Hematopoietic multipotent progenitor cell treated with erythropoietin and hydrocortisone succinate and interleukin-3 and kit ligand, for 17 days (in vitro differentiated cells): ENCODE measurements at places on chromosomes 1 and 21.
A peak's percentile ranks its signal among the peaks of the same experiment; 100 is the strongest.

DNA sequence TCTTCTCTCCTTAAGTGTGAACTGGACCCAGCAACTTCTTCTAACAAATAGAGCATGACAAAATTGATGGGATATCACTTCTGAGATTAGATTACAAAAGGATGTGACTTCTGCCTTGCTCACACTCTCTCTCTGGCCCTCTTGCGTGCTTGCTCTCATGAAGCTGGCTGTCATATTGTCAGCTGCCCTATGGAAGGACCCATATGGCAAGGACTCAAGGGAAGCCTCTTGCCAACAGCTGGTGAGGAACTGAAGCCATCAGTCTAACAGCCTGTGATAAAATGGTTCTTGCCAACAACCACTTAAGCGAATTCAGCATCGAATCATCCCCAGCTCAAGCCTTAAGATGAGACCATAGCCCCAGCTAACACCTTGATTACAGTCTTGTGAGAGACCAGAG lies 4.8 kb upstream of the TLR5 start:
- no peak for DNase-seq

GRCh38 chr21:29164323-29164942 lies 34.0 kb downstream of the MAP3K7CL start:
- DNase-seq, result peak; percentile 45

DNA sequence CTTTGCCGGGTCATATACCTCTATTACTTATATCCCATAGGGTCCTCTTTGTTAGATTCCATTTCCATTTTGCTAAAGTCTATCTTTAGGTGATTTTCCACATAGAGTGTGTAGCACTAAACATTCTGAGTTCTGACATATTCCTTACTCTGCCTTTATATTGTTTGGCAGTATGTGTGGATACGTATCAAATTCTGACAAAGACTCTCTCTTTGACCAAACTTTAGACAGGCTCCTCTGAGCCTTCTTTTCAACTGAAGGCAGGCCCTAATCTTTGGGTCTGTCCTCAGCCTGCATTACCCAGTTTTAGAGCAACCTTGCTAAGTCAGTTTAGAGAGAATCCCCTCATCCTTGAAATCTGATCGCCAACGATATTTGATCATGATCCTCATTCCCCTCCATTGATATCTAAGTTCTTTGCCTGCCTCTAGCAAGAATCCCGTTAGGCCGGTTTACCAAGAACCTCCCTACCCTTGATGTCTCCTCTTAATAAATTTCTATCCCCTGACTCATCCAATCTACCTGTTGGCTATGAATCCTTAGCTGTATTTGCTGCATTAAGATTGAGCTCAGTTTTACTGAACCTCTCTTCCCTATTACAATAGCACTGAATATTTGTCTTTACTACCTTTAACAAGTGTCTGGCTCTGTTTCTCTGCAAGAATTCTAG lies 10.4 kb upstream of the PPT1 start:
- DNase-seq, result no peak

GRCh38 chr1:1528301-1529267 lies 11.8 kb downstream of the TMEM240 start:
- no peak for DNase-seq

GRCh38 chr21:34874684-34875513 lies 174.2 kb downstream of the RUNX1 start:
- no peak for DNase-seq

DNA sequence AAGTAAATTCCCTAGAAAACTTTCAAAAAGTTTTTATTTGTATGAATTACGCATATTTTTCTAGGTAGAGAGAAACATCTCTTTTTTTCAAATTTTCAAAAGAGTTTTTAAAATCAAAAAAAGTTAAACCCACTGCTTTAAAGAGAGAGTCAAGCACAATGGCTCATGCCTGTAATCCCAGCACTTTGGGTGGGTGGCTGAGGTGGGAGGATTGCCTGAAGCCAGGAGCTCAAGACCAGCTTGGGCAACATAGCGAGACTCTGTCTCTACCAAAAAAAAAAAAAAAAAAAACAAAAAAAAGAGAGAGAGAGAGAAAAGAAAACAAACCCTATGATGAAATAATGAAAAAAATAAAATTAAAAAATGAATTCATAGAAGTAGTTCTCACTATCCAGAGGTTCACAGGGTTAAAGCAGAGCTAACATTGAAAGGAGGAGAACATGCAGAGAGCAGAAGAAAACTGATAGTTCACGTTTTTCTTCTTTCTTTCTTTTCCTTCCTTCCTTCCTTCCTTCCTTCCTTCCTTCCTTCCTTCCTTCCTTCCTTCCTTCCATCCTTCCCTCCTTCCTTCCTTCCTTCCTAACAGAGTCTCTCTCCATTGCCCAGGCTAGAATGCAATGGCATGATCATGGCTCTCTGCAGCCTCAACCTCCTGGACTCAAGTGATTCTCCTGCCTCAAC lies 30.5 kb upstream of the SARS1 start:
- no peak for DNase-seq

DNA sequence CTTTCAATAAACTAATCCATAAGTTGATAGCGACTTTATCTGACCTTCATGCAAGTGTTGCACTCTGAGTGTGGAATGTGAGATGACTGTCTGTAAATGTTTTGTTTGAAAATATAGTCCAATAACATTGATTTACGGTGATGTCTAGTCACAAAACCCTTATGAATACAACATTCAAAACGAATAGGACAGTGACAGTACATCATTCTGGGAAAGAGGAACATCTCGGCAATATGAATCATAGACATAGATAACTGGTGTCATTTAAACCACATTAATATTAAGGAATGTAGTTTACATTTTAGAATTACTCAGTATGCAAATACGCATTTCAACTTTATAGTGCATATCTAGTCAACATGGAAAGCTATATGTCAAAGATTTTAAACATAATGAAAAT lies 1311.6 kb upstream of the ADGRL4 start:
- no peak for DNase-seq

GRCh38 chr1:36482724-36483388 lies at the start of gene CSF3R:
CSF3R (minus strand) TSS chr1:36482913; CDS start chr1:36479496, 3,417 bp downstream.
- no peak for DNase-seq

GRCh38 chr1:5976231-5976630 lies 16.0 kb downstream of the NPHP4 start:
- DNase-seq, result no peak

DNA sequence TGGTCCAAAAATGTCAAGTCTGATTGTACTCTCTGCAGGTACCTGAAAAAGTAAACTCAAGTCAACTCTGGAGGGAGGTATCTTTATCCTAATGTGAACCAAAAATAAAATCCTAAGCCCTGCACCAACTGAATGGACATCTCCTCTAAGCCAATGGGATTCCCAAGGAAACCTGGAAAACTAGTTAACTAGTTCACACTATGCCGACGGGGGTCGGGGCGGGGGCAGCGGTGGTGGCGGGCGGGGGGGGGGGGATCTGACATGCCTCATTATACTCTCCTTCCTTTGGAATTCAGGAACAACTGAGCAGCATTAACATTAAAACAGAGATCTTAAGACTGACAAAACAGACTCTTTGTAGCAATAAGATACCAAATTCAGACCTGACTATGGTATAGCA lies 452.6 kb upstream of the CAMK1G start:
- no peak for DNase-seq

DNA sequence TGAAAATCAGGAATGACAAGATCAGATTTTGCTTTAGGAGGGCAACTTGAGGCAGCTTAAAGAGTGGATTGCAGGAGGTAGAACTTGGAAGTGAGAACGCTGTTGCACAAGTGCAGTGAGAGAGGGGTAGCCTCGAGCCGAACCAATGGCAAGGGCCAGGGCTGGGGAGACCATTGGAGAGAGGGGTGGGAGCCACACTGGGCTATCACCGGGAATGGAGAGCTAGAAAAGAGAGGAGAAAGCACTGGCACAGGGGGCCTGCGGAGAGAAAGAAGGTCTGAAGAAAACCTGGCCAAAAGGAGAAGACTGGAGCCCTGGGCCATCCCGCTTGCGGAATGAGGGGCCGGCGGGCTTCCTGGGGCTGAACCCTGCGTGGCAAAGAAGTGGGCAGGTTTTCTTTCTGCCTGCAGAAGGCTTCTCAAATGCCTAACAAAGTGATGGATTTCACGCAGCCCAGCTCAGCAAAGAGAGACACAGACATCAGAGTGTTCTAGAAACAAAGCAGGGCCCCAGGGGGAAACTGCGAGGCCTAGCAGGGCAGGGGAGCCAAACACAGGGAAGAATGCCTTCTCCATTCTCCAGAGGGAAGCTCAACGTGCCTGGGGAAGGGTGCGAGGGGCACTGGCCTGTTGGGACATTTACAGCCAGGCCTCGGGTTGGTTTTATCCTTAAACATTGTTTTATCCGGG lies 1.2 kb upstream of the SLC37A1 start:
- DNase-seq, result no peak

- DNase-seq, result no peak
These were observed 13.2 kb upstream of the SLC45A3 start for GRCh38 chr1:205693421-205693991.

DNA sequence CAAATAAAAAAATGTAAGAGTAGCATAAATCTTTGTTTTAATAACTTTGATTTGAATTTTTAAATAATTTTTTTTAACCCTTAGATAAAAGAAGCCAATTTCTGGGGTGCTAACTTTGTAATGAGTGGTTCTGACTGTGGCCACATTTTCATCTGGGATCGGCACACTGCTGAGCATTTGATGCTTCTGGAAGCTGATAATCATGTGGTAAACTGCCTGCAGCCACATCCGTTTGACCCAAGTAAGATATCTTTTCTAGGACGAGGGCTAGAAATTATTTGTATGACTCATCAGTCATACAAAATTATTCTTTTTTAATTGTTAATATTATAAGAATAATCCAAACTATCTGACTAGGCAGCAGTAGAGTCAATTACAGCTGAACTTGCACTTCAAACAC lies 71.2 kb downstream of the GPR161 start:
- no peak for DNase-seq

DNA sequence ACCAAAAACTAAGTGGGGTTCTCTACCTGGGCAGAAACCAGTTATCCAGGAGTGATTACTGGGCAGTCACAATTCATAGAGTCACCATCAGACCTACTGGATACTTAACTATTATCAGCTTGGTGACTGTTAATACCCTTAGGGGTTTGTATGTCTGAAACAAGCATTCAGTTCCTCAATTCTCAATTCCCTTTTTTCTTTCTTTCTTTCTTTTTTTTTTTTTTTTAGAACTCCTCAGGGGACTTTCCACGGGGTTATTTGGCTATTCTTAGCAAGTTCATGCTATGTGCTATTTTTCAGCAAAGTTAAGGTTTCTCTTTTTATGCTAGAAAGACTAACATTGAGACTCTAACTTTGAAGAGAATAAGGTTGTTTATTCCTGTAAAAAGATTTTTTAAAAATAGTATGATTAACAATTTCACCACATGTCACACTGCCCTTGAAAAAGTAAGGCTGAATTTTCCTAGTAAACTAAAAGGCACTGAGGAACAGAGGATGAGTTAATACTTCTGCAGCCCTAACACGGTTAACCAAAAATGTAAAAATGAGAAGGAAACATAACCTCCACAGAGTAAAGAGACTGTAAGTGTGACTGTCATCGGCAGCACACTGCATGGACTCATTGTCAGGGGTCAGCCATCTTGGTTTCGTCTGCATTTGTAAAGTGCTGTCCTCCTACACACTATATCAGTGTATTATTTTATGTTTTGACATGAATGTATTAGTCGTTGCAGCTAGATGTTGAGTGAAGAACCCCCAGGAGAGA lies 310.2 kb downstream of the NTNG1 start:
- no peak for DNase-seq

DNA sequence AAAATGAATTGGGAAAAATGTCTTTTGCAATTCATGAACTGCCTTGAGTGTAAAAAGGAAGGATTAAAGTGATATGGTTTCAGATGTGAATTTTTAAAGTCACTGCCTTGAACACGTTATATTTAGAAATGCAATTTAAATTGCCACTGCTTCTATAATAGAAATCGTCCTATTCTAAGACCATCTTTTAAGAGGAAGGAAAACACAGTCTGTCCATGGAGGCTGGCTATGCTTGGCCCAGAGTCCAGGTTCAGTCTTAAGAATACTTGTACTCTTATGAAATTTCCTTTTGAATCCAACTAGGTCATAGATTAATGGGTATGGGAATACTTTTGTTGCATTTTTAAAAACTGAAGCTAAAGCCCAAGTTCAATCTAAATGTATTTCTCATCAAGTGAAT lies 86.0 kb downstream of the PCNX2 start:
- DNase-seq, result no peak

DNA sequence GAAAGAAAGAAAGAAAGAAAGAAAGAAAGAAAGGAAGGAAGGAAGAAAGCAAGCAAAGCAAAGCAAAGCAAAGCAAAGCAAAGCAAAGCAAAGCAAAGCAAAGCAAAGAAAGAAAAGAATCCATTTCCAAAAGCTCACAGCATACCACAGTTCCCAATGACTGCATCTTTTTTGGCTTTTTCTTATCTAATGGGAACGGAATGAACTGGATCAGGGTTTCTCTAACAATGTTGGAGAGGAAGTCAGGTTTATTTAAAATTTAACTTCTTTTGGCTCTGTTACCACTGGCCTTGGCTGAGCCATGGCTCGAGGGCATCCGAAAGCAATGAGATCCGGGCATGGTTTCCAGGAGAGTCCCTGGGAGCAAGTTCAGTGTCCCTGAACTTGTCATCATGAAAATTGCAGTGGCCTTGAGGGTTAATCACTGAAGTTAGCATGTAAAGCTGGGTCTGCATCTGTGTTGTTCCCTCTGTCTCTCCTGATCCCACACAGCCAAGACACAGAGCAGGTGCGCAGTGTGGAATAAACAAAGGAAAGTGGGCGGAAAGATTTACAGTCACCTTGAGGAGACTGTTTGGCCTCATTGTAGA lies 34.6 kb upstream of the CTPS1 start:
- no peak for DNase-seq

DNA sequence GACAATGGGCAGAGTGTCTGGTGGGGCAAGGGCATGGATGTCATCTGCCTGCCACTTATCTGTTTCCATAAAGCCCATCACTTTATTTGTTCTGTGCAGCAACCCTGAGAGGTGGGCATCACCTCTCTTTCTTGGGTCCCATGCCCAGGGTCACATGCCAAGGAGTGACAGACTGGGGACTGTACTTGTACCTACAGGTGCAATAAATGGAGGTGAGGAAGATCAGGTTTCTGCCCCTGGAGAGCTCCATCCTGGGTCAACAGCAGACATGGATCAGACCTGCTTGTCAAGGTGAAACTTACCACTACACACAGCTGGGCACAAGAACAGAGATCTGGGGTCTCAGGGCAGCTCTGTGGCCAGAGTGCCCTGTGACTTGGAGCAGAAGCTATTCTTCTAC lies 18.4 kb upstream of the PRDM16 start:
- no peak for DNase-seq

DNA sequence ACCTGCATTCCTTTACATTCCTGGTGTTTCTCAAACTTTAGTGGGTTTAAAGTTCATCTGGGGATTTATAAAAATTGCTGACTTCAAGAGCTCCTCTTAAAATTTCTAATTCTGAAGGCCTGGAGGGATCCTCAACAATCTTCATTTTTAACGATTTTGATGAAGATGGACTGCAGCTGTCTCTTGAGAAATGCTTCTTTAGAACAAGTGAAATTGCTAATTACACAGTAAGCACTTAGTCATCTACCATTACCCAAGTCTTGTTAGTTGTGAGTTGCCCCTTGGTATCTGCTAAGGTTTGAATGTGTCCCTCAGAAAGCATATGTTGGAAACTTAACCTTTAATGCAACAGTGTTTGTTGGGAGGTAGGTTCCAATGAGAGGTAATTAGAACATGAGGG lies 163.7 kb downstream of the LTN1 start:
- no peak for DNase-seq

- DNase-seq, result no peak
These were observed 7.4 kb upstream of the AGMAT start for GRCh38 chr1:15592285-15592684.
